ENCODE measurements at places on chromosomes 11 and 22. TPM values are rescaled to one million over a fixed set of nuclear protein-coding genes. Genes with fewer than 3 reads are reported as not detected.

The MCHR1 gene
- total RNA-seq = not detected

The OR5AP2 gene
- total RNA-seq = not detected

GRCh38 chr11:19705936-19706335 is 6.7 kb upstream of the NAV2 start:
- no peak overlapping the region for H3K4me3 ChIP-seq
- no peaks in the 10 kb centered on the region for H3K4me1 ChIP-seq
- H3K27me3 ChIP-seq = no peaks in the 10 kb centered on the region
- H3K27ac ChIP-seq = no peak overlapping the region
- no peaks in the 10 kb centered on the region for H3K36me3 ChIP-seq

DNA sequence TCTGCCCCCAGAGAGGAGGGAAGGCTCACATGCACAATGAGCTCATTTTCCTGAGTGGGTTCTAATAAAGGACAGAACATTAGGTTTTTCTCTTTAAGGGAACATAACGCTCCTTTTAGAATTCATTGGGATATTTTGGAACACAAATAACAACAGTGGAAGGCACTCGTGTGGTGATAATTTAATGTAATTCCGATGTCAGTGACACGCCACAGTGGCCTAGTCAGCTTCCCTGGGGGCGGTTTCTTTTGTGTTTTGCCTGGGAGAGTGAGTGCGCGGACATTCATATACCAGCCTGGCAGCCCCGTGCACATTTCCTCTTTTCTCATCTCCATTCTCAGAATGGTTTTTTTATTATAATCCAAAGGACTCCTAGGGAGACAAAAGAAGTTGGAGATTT is 41.1 kb downstream of the SEZ6L start:
- H3K4me1 ChIP-seq = no peaks in the 10 kb centered on the region
- no peak overlapping the region for H3K27ac ChIP-seq
- no peak for DNase-seq

DNA sequence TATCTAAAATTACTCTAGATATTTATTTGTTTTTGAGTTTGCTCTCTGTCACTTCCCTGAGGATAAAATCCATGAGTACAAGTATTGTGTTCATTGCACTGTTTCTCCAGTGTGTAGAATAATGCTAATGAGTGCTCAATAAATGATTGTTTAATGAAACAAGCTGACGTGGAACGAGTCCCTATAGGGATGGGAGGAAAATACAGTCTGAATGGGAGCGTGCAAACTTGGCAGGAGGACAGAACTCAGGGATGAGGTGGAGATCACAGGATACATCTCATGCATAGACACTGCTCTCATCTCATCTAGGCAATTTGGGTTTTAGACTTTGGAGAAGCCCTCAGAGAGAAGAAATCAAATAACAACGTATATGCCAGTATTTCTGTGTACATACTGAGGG is 58.4 kb upstream of the ZC3H12C start:
- no peak overlapping the region for H3K4me3 ChIP-seq
- no peaks in the 10 kb centered on the region for H3K36me3 ChIP-seq
- no peaks in the 10 kb centered on the region for H3K27me3 ChIP-seq

- no peaks in the 10 kb centered on the region for H3K4me1 ChIP-seq
- no peak overlapping the region for H3K27ac ChIP-seq
- no peaks in the 10 kb centered on the region for H3K36me3 ChIP-seq
- H3K4me3 ChIP-seq = no peak overlapping the region
- peak; percentile 23 for DNase-seq
- H3K27me3 ChIP-seq = no peaks in the 10 kb centered on the region
These were observed 120.4 kb upstream of the TTC12 start for GRCh38 chr11:113193946-113194345.

Data from colonic mucosa (tissue), 4 donors.